HepG2 (cell line): ENCODE measurements at places on chromosomes 11 and 22.

DNA sequence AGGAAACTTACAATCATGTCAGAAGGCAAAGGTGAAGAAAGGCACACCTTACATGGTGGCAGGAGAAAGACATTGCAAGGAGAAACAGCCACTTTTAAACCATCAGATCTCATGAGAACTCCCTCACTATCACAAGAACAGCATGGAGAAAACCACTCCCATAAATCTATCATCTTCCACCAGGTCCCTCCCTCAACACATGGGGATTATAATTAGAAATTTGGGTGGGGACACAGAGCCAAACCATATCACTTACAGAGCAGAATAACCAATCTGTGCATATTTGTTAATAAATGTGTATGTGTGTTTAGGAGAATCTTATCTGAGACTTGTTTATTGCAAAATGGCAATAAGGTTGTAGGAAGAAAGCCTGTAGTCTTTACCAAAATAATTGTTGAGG is 205.2 kb upstream of the ANO3 start:
- no peak for DNase-seq

GRCh38 chr22:37521236-37521739 is 2.1 kb upstream of the CARD10 start:
- peak; percentile 79 for DNase-seq

- DNase-seq: no peak
Observed at GRCh38 chr22:45318558-45319323, 9.0 kb downstream of the FAM118A start.

DNA sequence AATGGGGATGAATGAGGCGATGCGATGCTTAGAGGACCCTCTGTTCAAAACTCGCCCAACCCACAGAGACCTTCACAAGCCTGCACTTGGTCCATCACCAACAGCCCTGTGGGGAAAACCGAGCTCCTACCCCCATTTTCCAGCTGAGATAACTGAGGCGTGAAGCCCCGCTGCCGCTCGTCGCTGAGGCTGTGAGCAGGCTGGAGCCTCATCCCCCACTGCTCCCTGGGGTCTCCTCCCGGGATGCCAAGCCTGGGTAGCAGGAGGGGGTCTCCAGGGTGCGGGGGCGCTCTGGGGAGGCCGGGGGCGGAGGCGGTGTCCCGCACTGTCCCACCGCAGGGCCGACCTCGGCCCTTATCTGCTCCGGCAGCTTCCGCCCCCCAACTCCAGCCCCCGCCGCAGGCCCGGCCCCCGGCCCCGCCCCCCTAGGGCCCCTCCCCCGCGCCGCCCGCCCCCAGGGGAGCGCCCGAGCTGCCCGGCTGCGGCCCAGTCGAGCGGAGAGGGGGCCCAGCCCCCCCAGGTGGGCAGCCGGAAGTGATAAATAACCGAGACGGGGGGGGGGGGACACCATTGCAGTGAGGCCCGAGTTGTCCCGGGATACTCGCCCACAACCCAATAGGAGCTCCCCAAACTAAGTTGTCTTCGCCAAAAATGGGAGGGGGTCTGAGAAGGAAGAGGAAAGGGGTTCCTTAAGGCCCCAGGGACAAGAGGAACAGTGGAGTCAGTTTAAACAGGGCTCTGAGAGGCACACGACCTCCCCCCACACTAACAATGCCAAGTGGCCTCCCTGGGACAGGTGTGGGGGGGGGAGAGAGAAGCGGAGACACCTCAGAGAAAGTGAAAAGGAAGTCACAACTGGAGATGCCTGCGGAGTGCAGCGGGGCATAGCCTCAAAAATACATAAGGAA is 8.3 kb upstream of the SLC39A13 start:
- no peak for DNase-seq

DNA sequence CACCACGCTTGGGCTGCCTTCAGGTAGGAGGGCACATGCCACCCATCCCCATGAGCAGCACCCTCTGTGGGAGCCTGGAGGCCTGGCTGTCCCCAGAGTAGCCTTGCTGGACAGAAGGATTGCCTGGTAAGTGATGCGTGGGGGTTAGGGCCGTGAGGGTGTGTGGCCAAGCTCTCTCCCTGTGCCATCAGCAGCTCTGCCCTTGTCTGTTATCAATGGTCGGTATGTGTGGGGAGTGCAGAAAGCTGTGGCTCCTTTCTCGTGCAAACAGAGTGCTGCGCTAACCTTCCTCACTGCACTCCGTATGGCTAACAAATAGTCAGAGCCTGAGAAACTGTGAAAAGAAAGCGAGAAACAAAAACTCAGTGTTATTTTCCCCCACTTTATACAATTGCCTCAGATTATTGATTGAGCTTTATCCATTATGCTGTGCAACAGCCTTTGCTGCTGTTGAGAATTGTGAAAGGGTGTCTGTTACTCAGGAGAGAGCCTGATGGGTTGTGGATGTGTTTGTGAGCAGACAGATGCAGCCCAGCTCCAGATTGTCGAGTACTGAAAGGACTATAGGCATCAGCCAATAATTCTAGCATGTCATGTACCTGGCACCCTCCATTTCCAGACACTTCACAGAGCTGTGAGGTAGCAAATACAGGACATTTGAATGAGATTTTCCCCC is 432.2 kb downstream of the NTM start:
- no peak for DNase-seq

GRCh38 chr22:39534591-39535356 is 2.2 kb upstream of the RPS19BP1 start:
- DNase-seq: peak; percentile 54

GRCh38 chr22:36965696-36966095 is 52.3 kb downstream of the CSF2RB start:
- DNase-seq: no peak

DNA sequence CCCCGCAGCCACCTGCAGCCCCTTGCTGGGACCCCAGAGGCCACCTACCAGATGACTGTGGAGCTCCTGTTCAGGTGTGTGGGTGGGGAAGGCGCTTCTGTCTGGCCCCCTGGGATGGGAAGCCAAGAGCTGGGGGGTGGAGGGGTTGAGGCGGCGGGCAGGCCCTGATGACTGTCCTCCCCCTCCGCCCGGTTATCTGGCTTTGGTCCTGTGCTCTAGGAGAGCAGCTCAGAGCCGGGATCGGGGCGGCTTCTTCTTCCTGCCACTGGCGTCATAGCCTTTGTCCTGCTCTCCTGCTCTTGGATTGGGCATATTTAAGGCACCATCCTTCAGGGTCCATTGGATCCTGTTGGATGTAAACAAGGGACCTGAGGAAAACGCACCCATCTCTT is 38.4 kb downstream of the TPCN2 start:
- no peak for DNase-seq

- no peak for DNase-seq
Observed at GRCh38 chr22:46053563-46054090, 76.7 kb upstream of the WNT7B start.

DNA sequence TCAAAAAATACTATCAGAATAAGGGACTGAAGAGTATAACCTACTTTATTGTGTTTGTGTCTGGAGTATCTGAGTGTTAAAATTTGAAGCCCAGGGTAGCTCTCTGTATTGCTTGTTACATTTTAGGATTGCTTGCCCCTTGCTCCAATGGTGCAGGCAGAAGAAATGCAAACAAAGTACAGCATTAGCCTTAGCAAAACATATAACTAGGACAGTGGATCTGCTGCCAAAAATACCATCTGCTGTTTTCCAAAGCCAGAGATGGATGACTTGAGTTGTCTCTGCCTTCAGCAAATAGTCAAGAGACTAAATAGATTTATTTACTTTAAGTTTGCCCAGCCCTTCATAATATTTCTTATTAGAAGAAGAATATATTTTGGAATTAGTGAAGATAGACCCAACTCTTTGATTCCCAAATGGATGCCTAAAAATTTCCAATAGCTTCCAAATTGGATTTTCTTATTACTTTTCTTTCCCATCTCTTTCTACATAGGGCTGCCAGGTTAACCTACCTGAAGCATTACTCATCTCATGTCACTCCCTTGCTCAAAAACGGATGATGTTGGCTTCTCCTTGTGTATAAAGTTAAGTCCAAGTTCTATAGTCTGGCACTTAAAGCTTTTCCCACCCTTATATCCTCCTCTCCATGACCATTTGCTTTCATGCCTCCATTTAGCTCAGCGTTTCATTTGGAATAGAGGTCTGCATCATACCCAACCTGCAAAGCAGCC is 66.3 kb downstream of the LDLRAD3 start:
- no peak for DNase-seq
